ENCODE measurements at places on chromosomes 7 and 10.

DNA sequence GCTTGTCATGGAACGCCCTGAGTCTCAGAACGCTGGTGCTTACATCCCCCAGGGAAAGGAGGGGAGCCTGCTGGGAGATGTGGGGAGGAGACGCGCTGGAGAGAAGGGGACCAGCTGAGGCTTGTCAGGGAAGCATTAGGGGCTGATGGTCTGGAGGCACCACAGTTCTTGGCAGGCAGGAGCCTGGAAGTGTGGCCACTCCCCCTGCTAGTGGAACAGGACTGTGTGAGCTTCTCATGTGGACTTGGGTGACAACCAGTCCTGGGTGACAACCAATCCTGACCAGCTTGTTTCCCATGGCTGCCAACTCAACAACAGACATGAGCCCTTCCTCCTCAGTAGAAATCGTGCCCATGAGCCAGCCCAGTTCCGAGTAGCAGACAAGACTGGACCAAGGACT lies 87.8 kb downstream of the SPDYE5 start:
- no peak for DNase-seq

GRCh38 chr10:125135771-125136035 lies 24.7 kb downstream of the CTBP2 start:
- no peak for DNase-seq

DNA sequence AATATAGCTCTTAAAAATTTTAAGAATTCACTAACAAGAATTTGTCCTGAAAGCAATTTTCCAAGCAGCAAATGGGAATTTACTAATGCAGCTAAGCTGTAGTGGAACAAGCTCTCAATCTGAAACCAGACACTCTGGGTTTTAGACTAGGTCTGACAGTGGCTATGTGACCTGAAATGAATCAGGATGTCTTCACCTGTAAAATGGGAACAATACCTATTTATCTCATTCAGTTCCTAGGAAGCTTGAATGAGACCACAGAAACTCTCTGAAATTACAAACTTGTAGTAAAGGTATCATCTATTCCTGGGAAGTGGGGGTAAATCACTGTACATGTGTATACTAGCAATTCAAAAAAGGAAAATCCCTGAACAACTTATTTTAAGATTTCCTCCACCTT lies 1.2 kb downstream of the DNAJC2 start:
- no peak for DNase-seq

GRCh38 chr7:149458235-149458634 lies 2.6 kb downstream of the ZNF777 start:
- no peak for DNase-seq

GRCh38 chr7:133479456-133480065 lies 226.7 kb downstream of the EXOC4 start:
- no peak for DNase-seq

- no peak for DNase-seq
Observed at GRCh38 chr7:115816318-115816974, 214.1 kb downstream of the TFEC start.

DNA sequence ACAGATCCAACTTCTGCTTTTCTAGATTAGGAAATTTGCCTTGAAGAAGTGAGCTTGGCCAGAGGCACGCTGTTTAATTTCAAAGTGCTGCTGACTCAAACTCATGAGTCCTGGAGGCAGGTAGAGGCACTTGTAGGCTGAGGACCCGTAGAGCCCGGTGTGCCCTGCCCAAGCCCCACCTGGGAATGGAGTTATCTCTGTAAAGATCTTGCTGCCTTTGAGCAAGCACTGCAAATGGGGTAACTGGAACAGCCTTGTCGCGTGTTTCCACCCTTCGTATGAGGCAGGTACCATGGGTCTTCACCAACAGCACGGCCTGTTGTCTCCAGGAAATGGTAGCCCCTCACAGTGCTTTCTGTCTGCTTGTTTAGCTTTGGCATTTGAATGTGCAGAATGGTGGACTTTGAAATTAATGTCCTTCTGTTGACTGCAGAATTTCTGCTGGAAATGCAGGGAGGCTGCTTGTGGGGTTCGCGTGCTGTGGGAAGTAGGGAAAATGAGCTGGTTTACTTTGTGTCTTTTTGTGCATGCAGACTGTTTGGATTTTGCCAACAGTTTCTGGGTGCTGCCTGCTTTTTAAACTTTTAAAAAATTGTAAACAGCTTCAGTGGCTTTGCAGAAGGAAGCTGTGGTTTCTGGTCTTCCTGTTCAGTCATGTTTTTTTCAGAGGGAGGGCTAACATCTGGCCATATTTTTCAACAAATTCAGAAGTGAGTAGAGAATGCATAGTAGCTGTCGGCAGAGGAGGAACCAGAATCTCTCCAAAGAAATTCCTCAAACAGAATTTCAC lies 27.2 kb downstream of the CCM2 start:
- no peak for DNase-seq

GRCh38 chr7:102008535-102009262 lies 191.3 kb downstream of the CUX1 start:
- no peak for DNase-seq

DNA sequence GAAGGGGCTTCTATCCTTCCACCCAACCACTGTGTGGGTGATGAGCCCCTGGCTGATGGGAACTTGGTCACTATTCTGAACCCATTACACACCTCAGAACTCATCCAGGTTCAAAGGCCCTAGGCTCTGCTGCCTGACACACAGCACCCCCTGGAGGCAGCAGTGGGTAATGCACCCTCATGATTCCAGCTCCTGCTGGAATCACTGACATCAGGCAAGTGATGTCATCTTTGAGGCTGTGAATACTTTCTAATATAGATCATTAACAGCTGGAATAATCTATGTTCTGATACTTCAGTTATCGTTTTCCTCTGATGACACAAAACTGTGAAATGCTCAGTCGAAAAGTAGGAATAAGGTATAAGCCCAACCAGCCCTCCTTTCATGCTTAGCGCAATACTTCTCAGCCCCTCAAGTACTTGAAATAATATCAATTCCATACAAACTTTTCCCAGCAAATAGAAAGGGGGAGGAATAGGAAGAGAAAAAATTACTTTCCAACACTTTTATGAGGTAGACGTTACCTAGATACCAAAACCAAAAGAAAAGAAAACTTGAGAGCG lies 7.5 kb upstream of the RBP3 start:
- DNase-seq = peak; percentile 48

- no peak for DNase-seq
Observed at GRCh38 chr10:127399668-127400067, 149.4 kb upstream of the NPS start.

DNA sequence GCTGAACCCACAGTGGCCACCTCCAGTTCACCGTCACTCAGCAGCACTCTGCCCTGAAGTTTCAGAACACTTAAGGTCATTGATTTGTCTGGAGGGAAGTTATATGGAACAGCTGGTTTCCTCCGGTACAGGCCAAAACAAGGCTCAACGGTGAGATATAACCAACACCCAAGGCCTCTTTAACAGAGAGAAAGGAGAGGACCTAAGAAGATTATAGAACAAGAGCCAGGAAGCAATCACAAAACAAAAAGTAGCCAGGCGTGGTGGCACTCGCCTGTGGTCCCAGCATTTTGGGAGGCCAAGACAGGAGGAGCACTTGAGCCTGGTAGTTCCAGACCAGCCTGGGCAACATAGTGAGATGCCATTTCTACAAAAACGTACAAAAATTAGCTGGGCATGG lies 290.7 kb downstream of the SKIDA1 start:
- DNase-seq = no peak

- no peak for DNase-seq
Observed at GRCh38 chr7:151198945-151199848, 11.1 kb downstream of the H2BK1 start.

- no peak for DNase-seq
Observed at GRCh38 chr10:48934672-48935501, 4.8 kb downstream of the LRRC18 start.

- DNase-seq = no peak
Observed at GRCh38 chr10:70227548-70228320, 5.5 kb downstream of the PPA1 start.

DNA sequence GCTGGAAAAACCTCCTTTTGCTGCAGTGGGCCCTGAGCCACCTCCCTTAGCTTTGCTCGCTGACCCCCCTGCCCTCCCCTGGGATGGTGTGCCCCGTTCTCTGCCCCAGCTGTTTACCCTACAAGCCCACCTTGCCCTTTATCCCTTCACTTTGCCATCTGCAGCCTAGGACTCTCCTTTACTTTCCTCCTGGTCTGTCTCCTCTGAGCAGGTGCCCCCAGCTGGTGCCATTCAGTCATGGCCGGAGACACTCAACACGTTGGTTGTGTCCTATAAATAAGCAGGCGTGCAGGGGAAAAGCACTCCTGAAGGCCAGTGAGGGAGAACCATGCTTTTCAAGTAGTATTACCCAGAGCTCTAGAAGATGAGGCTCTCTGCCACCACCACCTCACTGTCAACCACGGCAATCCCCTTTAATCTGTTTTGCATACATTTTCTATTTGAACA lies 6.1 kb downstream of the RASSF4 start:
- DNase-seq = no peak

DNA sequence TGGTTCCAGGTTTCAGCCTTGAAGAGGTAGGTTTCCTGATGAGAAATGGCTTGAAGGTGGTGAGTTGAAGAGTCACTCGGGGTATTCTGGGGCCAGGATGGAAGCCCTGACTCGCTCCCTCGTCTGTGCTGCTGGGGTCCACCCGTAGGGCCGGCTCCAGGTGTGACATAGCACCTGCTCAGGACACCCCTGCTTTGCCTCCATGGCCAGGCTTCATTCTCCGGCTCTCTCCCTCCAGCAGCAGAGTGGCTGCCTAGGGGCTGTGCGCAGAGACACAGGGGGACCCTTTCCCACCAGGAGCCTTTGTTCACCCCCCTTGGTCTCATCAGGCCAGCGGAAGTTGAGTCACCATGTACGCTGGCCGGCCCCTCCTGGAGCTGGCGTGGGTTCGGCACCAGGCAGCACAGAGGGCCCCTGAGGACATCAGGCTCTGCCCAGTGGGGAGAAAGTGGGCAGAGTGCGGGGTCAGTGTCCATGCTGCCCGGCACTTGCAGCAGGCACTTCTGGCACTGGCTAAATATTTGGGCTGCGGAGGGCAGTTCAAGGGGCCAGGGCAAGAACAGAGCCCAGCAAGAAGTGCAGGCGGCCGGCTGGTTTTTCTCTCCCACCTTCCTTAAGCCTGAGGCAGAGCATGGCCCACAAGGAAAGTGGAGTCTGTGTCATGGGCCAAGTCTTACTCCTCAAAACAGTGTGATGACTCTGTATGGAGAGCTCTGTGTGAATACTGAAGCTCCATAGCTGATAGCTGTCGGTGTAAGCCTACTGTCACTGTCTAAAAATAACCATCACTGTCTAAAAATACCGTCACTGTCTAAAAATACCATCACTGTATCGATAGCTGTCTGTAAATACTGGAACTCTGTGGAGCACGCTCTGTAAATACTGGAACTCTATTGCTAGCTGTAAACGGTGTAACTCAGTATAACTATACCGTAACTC lies 3.7 kb upstream of the PRKAR1B start:
- DNase-seq = no peak

- no peak for DNase-seq
Observed at GRCh38 chr10:60348982-60349381, 40.7 kb downstream of the ANK3 start.

DNA sequence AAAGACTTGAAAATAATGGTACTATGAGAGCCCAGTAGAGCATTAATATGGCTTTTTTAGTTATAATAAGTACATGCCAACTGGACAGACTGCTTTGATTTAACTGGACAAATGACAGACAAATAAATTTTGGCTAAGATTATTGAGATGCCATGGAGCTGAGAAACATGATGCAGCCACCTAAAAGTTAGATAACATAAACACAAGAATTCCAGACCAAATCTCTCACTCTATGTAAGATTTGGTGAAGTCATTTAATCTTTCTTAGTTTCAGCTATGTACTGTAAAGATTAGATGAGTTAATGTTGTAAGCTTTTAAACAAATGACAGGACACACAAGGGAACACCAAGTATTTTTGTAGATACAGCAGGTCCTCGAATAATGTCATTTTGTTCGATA lies 118.2 kb downstream of the CACNA2D1 start:
- peak; percentile 2 for DNase-seq

DNA sequence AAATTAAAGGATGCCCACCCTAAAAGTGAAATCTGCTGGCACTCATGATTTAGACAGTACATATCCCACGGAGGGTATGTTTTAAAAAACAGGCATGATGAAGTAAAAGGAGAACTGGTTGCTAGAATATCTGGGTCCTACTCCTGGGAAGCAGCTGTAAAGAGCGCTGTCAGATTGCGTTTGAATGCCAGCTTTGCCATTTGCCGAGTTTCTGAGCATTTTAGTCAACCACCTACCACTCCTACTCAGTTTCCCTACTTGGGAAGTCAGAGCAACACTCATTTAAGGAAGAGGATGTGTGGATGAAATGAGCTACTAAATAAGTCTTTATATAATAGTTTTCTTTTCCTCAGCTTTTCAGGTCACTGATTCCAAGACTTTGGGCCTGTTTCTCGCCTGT lies 1.1 kb upstream of the UMAD1 start:
- no peak for DNase-seq

GRCh38 chr7:142174441-142174840 lies 62.9 kb downstream of the MGAM2 start:
- DNase-seq = no peak

- DNase-seq = no peak
Observed at GRCh38 chr10:22148961-22149360, 68.9 kb downstream of the EBLN1 start.

- no peak for DNase-seq
Observed at GRCh38 chr7:68717176-68717575, 881.1 kb upstream of the AUTS2 start.

GRCh38 chr7:105911961-105912575 lies 35.7 kb upstream of the ATXN7L1 start:
- DNase-seq = peak; percentile 70

- DNase-seq = no peak
Observed at GRCh38 chr10:71372882-71373495, 23.7 kb upstream of the CDH23 start.

GRCh38 chr10:78781251-78781913 lies 287.4 kb upstream of the ZMIZ1 start:
- no peak for DNase-seq

All from HFFc6 (cell line).